ENCODE measurements at places on chromosomes 12 and 14.

- DNase-seq = no peak
Observed at GRCh38 chr12:82866946-82867345, 180.2 kb downstream of the TMTC2 start.

GRCh38 chr14:36511981-36512584 lies 7.9 kb downstream of the NKX2-1 start:
- peak; percentile 67 for DNase-seq

DNA sequence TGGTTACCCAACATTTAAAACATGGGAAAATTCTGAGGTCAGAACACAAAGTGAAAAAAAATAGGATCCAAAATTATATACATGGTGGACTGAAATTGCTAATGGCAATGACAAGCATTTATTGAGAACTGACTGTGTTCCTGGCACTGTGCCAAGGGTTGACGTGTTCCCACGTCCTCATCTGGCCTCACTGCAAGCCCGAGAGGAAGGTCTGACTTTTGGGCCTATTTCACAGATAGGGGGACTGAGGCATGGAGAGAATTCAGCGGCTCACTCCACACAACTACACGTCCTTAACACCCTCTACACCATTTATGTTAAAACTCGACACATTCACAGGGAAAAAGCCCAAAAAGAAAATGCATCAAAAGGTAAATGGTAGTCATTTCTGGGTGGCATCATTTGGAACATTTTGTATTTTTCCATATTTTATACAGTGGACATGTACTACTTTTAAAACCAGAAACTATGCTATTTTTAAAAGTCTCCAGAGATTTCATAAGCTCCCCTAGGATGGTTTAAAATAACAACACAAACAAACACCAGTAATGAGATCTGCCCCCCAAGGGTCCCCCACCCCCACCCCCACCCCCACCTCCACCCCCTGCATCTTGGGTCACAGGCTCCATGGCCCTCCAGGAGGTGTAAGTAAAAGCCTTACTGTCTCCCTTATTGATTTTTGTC lies 27.7 kb downstream of the CLMN start:
- no peak for DNase-seq

GRCh38 chr12:30067146-30067545 lies 283.4 kb upstream of the TMTC1 start:
- no peak for DNase-seq

DNA sequence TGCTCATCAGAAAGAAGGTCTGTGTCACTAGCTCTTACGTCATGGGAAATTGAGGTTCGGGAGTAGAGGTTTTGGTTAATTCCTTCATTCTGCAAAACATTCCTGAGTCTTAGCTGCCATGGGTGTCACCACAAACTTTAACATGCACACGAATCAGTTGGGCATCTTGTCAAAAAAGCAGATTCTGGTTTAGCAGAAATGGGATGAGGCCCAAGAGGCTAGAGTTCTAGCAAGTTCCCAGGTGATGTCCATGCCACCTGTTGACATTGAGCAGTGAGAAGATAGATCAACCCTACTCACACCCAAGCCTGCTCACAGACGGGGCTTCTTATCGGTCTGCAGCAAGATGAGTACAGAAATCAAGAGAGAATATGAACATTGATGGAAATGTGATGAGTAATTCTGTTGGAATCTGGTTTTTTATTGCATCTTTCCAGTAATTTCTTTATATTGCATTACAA lies 11.7 kb upstream of the RIN3 start:
- DNase-seq = no peak

Measured in DMS79 (cell line).